ENCODE measurements at places on chromosomes 16 and 17. TPM values are rescaled to one million over a fixed set of nuclear protein-coding genes. Genes with fewer than 3 reads are reported as not detected.

- no peak for DNase-seq
- H3K4me1 ChIP-seq: no peaks in the 10 kb centered on the region
- H3K27ac ChIP-seq: no peak overlapping the region
- no peak overlapping the region for H3K4me3 ChIP-seq
- no peaks in the 10 kb centered on the region for H3K27me3 ChIP-seq
Measured at GRCh38 chr17:50625032-50625871, 9.4 kb upstream of the ABCC3 start.

- DNase-seq: no peak
- H3K36me3 ChIP-seq: peaks cover 65% of the 10 kb centered on the region
- no peak overlapping the region for H3K27ac ChIP-seq
- no peaks in the 10 kb centered on the region for H3K4me1 ChIP-seq
- no peak overlapping the region for H3K4me3 ChIP-seq
Measured at GRCh38 chr16:29842732-29843346, 20.2 kb downstream of the CDIPT start.

GRCh38 chr17:80717720-80718083, 173.1 kb downstream of the RPTOR start:
- no peaks in the 10 kb centered on the region for H3K36me3 ChIP-seq
- no peak overlapping the region for H3K27ac ChIP-seq
- H3K27me3 ChIP-seq: no peaks in the 10 kb centered on the region
- H3K4me1 ChIP-seq: peaks cover 6% of the 10 kb centered on the region
- DNase-seq: no peak

DNA sequence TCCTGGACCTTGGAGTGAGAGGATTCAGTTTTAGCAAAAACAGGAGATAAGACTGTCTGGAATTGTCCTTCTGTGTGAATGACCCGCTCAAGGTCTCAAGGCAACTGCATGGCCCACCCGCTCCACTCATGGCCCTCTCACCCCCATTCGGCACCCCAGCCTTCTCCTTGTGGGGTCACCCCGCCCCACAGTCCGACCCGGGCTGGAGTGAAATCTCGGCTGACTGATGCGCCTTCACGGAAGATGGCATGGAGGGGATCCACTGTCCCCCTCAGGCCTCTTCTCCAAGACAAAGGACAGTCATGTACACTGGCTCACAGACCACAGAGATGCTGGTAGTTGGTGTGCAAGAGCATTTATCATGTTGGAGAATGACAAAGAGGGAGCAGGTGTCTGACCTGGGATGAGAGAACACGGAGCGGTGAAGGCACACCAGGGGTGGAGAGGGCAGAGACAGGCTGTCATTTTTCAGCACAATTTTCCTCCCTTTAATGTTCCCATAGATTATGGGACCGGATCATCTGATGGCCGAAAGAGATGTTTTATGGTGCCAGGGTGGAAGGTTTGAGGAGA, 391.9 kb upstream of the TNRC6C start:
- H3K27ac ChIP-seq: no peak overlapping the region
- H3K27me3 ChIP-seq: peaks cover 3% of the 10 kb centered on the region
- H3K4me3 ChIP-seq: no peak overlapping the region
- no peak for DNase-seq

DNA sequence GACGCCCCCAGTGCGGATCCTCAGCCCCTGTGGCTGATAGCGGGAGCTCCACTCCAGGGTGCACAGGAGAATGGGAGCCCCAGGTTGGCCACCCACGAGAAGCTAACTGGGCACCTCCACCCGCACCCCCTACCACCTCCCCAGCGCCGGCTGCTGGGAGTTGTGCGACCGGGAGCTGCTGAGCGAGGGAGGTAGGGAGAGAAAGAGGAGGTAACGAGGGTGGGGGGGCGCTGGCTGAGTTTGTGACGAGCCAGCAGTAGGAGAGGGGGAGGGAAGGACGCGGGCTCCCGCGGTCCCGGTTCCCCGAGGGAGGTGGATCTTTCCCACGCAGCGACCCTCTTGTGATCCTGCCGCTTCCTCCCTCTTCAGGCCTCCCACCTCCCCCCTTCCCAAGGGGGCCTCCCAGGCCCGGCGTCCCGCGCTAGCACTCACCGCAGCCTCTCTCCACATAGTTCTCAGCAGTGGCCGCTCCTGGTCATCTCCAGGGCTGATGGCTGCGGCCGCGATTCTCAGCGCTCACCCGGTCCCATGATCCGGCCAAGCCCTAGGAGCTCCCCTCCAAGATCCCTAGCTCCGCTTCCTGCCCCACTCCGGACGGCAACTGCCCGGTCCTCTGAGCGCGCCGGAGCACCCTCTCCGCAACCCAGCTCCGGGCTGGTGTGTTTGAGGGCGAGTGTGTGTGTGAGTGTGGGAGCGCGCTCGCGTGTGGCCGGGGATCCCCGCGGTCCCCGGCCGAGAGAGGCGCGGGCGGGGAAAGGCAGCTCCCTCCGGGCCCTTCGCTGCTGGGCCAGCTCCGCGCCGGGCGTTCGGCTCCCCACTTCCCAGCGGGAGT, at the start of gene GRIN2A:
GRIN2A (minus strand) TSS at position 207 of the 832 bp plus-strand sequence. CDS start 2,017 bp downstream, outside the sequence.
- no peak within 1 kb of the TSS for H3K4me3 ChIP-seq
- no peaks in the 10 kb centered on the region for H3K36me3 ChIP-seq
- DNase-seq: peak; percentile 24
- H3K27me3 ChIP-seq: no peaks in the 10 kb centered on the region
- H3K4me1 ChIP-seq: no peaks in the 10 kb centered on the region

DNA sequence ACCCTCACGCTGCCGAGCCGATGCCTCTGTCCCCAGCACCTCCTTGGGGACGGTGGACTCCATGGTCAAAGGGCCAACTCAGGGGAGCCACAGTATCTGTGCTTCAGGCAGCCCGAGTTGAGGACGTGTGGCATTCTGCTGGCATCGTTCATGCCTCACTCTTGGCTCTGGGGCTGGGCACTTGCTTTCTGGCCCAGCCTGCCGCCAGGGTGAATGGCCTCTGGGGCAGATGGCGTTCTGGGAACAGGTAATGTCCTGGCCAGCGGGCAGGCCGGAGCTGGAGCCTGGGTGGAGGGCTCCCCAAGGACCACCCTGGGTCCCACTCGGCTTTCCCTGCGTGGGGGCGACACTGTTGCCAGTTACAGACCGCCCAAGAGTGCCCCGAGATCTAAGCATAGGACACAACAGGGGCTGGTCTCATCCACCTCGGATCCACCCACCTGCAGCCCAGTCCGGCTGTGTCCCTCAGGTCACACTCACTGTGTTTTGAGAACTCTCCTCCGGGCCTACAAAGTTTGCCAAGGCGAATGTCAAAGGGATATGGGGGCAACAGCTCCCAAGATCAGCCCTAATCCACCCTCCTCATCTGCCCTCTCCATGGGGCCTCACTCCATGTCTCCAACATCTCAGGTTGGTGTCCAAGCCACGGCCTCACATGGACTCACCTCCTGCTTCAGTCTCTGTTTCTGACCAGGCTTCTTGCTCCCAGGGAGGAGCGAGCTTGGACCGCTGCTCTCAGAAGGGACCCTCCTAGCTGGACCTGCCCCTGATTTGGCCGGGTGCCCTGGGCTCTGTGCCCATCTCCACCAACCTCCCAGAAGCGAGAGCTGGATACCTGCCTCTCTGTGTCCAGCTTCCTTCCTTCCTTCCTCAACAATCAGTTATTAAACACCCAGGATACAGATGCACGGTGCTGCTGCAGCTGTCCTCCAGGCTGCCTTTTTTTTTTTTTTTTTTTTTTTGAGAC, 60.8 kb downstream of the TMEM235 start:
- no peaks in the 10 kb centered on the region for H3K4me1 ChIP-seq
- no peak for DNase-seq
- H3K4me3 ChIP-seq: no peak overlapping the region

DNA sequence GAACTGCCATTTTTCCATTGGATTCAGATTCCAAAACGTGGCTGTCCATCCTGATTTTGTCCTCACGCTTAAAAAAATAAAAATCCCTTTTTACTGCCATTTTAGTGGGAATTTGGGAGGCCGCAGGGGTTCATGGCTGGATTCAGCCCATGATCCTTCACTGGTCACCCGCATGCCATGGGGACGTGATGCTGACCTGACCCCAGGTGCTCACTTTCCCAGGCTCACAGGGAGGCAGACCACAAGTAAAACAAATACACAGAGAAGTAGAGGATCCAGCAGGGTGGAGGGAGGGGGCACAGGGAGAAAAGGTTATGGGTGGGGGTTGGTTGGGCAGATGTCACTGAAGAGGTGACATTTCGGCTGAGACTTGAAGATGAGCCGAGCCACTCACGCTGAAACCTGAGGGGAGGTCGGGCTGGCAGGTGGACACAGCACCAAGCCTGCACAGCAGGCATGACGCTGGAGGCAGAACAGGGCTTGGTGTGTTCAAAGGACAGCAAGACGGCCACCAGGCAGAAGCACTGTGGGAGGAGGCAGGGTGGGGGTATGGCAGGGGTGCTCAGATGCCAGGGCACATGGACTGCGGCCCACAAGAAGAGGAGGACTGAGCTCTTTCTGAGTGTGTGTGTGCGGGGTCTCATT, 10.7 kb downstream of the COX4I1 start:
- peak; percentile 66 for DNase-seq
- no peaks in the 10 kb centered on the region for H3K36me3 ChIP-seq
- H3K27ac ChIP-seq: no peak overlapping the region
- no peaks in the 10 kb centered on the region for H3K4me1 ChIP-seq

- H3K27ac ChIP-seq: no peak overlapping the region
- no peaks in the 10 kb centered on the region for H3K27me3 ChIP-seq
- H3K4me3 ChIP-seq: no peak overlapping the region
- no peaks in the 10 kb centered on the region for H3K4me1 ChIP-seq
Measured at GRCh38 chr17:19569785-19570543, 36.3 kb downstream of the SLC47A1 start.

DNA sequence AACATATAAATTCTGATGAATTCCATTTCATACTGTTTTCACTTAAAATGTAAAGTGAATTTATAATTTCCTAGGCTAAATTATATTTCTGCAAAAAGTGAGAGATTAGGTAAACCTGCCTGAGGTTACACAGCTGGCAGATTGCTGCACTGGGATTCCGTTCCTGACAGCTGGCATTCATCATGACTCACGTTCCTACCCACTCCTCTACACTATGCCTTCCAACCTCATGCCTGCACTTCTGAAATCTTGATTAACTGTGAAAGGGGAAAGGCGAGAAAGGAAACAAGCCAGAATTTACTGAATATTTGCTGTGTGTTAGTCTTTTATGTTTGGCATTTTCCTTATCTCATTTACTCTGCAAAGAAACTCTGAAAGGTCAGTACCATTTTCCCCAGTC, 73.3 kb upstream of the MON1B start:
- H3K27me3 ChIP-seq: no peaks in the 10 kb centered on the region
- no peaks in the 10 kb centered on the region for H3K36me3 ChIP-seq
- no peaks in the 10 kb centered on the region for H3K4me1 ChIP-seq
- H3K4me3 ChIP-seq: no peak overlapping the region
- no peak overlapping the region for H3K27ac ChIP-seq

GRCh38 chr16:54718376-54718775, 212.3 kb upstream of the IRX5 start:
- H3K4me1 ChIP-seq: no peaks in the 10 kb centered on the region
- DNase-seq: no peak
- no peak overlapping the region for H3K4me3 ChIP-seq

GRCh38 chr17:79047291-79047920, 23.4 kb downstream of the C1QTNF1 start:
- no peak overlapping the region for H3K4me3 ChIP-seq
- peak; percentile 37 for DNase-seq
- no peaks in the 10 kb centered on the region for H3K36me3 ChIP-seq
- H3K4me1 ChIP-seq: no peaks in the 10 kb centered on the region
- no peak overlapping the region for H3K27ac ChIP-seq

- H3K36me3 ChIP-seq: no peaks in the 10 kb centered on the region
- DNase-seq: no peak
- no peak overlapping the region for H3K4me3 ChIP-seq
- H3K4me1 ChIP-seq: no peaks in the 10 kb centered on the region
Measured at GRCh38 chr17:33385713-33386112, 92.6 kb upstream of the ASIC2 start.

DNA sequence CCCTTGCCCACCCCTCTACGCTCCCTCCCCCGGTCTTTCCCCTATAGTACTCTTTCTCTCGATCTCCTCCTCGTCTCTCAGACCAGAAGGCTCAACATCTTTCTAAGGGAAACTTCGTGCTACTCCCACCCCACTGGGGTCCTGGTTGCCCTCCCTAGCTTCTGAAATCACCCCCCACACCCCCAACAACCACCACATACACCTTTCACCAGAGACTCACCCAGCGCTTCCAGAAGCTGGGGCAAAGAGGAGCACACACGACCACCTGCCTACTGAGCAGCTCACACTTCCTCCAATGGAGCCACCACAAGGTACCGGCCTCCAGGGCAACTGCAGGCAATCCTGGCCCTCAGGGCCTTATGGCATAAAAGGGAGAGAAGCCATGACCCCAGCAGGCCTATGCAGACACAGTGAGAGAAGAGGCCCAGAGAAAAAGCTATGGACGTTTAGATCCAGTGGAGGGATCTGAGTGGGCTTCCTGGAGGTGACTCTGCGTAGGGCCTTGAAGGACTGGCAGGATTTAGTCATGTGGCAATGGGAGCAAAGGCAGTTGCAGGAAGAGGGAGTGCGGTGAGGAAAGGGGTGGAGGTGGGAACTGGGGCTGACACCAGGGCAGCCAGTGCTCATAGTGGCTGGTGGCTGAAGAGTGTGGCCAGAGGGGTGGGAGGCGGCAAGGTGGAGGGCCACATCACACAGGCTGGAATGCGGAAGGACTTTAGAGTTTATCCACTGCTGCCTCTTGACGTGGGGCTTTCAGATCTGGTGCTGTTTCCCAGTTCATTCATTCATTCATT, 12.1 kb upstream of the TMEM92 start:
- no peak overlapping the region for H3K27ac ChIP-seq
- DNase-seq: no peak
- no peaks in the 10 kb centered on the region for H3K36me3 ChIP-seq
- H3K27me3 ChIP-seq: no peaks in the 10 kb centered on the region

GRCh38 chr16:78389009-78389498, 289.6 kb downstream of the WWOX start:
- H3K4me3 ChIP-seq: no peak overlapping the region
- no peak overlapping the region for H3K27ac ChIP-seq
- H3K36me3 ChIP-seq: no peaks in the 10 kb centered on the region

- H3K36me3 ChIP-seq: no peaks in the 10 kb centered on the region
- H3K4me3 ChIP-seq: peak overlapping the region; percentile 72
- peak; percentile 45 for DNase-seq
- H3K27me3 ChIP-seq: no peaks in the 10 kb centered on the region
- H3K27ac ChIP-seq: peak overlapping the region; percentile 83
Measured at GRCh38 chr16:11256661-11257130, 692 bp upstream of the SOCS1 start.

DNA sequence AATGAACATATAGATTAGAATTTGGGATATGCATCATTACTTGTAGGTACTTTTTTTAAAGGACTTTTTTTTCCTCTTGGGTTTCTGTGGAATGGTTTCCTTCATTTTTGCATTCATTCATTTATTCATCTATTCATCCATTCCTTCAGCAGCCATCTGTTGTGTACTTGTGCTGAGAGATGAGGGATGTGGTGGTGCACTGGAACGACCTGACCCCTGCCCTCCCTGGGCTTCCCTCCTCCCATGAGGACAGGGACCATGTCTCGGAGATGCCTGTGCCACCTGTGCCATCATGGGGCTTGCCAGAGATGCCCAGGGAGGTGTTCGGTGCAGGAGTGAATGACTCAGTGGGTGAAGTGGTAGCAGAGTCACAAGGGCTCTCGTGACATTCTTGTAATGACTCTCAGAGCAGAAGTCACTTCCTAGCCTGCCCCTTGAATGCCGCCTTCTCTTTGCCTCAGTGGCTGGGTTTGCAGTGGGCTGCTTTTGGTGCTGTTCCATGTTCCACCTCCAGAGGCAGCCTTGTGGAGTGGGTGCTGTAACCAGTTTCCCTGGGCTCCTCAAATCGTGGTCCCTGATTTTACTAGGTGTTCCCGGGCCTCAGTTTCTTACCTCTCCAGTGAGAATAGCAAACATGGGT, 43.9 kb downstream of the CLEC16A start:
- no peaks in the 10 kb centered on the region for H3K4me1 ChIP-seq
- H3K27ac ChIP-seq: no peak overlapping the region
- no peak for DNase-seq
- H3K27me3 ChIP-seq: no peaks in the 10 kb centered on the region
- no peak overlapping the region for H3K4me3 ChIP-seq

ATP2C2 gene
- 6.3 TPM for total RNA-seq

ZFPM1 gene
- total RNA-seq: 19.9 TPM

MYO15A gene
- 0.59 TPM for total RNA-seq

TBX2 gene
- 2.0 TPM for total RNA-seq

All from pancreas (tissue), 10 donors.